HT-29 (cell line): ENCODE measurements at places on chromosomes 12 and 14.

GRCh38 chr14:76882651-76883050 is 56.4 kb downstream of the LRRC74A start:
- DNase-seq: no peak

DNA sequence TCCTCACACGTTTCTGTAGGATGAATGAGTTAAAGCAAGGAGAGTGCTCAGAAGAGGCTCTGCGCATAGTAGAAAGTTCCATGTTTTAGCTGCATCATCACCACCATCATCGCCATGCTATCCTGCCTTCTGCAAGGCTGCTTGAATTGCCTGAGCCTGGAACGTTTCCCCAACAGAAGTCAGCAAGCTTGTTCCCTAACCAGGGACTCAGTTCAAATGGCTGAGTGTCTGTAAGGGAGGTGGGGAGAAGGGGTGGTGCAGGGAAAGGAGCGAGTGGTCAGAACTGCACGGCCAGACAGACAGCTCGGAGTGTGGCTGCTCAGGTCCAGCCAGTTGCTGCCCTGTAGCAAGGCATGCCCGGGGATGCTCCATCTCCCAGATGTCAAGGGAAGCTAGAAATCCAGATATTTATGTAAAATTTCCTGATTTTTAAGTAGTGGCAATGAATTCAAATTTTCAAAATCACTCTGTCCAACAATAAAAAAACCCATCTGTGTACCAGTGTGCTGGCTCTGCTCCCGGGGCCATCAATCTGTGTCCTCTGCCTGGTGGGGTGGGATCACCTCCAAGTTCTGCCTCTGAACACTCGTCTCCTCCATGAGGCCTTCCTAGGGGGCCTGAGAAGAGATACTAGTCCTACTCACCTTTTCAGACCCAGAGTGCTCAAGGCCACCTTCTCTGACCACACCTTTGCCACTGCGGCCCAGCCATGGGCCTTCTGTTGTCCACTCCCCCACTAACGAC is 162.7 kb downstream of the FOXN3 start:
- no peak for DNase-seq

GRCh38 chr14:88904864-88905263 is 80.4 kb downstream of the TTC8 start:
- DNase-seq: no peak

GRCh38 chr12:71731439-71732356 is 23.0 kb upstream of the RAB21 start:
- no peak for DNase-seq

GRCh38 chr12:26298785-26299621 is 103.6 kb downstream of the SSPN start:
- DNase-seq: peak; percentile 74

DNA sequence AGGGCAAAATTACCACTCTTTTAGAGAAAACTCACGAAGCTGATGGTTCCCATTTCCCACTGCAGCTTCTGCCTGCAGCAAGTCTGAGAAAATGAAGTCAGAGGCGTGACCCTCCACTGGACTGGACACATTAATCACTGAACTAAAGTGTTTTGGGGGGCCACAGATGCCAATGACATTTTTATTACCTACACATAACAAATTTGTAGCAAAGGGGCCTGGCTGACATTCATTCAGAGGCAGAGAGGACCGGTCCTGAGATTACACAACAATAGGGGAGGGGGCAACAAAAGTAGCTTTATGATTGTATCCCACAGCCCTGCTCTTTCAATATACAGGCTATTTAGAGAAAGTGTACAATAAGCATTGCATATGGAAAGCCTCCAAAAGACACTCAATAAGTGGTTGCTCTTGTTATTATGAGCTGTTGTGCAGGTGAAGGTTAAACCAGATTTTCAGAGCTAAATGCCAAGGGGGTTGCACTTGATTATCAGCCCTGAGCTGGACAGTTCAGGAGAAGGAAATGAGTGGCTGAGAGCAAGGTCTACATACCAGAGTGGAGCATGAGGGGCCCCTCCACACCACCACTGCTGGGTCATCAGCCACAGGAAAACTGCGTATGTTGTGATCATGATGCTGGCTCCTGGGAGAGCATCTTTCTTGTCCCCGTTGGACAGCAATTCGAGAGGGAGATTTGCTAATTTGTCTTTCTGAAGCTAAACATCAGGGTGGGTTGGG is 41.5 kb upstream of the CCDC60 start:
- DNase-seq: no peak

GRCh38 chr14:76848879-76849278 is 22.7 kb downstream of the LRRC74A start:
- DNase-seq: no peak

GRCh38 chr14:71465316-71465715 is 466.9 kb upstream of the RGS6 start:
- DNase-seq: no peak

DNA sequence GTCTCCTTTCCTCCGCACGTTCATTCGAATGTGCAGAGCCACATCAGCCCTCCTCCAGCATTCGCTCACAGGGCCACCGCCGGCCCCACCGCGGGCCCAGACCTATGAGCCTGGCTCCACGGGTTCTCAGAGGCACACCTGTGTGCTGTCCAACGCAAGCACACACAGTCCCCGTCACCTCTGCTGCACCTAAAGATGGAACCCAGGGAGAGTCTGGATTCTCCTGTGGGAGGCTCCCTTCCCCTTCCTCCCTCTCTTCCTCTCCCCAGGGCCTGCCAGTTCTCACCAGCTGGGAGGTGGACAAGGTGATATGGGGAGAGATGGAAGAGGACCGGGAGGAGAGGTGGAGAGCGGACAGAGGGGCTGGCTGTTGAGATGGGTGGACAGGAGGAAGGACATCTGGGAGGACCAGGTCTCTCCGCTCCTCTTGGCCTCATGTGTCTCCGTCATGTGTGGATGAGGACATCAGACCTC is 4.9 kb upstream of the AQP6 start:
- no peak for DNase-seq

DNA sequence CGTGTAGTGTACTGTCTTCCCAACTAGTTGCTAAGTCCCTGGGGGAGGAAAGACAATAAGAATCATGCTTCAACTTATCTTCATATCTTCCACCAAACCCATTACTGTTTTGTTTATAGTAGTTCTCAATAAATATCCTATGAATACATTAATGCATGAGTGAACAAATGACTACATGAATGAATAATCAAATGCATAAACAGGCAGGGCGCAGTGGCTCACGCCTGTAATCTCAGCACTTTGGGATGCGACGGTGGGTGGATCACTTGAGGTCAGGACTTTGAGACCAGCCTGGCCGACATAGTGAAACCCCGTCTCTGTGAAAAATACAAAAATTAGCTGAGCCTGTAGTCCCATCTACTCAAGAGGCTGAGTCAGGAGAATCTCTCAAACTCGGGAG is 32.1 kb upstream of the NR2C1 start:
- no peak for DNase-seq

GRCh38 chr14:69715725-69716477 is 51.0 kb upstream of the SRSF5 start:
- DNase-seq: peak; percentile 21

GRCh38 chr12:52539083-52539820 is 13.7 kb downstream of the KRT71 start:
- peak; percentile 59 for DNase-seq

DNA sequence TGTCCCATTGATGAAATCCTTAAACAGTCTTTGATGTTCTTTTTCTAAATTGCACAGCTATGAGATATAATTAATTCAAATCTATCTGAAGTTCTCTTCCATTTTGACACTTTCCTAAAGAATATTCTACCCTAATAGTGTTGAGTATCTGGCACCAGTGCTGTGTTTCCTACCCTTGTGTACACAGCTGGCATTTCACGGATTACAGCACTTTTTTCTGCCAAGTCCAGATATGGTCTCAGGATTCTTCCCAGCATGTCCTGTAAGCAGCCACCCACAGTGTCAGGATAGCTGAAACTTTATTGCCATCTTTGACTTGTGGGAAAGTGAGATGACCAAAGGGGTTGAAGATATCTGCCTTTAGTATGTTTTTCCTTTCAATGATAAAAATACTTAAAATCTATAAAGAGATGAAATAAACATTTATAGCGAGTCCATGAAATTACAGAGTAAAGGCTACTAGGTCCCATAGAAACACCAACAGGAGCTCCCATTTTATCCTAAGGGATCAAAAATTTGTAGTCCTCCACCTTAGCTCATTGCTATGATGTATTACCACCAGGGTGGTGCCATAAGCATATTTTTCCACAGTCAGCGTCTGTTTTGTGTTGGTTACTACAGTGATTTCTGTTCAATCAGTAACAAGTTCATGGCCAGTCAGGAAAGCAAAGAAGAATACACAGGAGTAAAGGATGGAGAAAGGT is 96.7 kb downstream of the TRHDE start:
- peak; percentile 19 for DNase-seq

DNA sequence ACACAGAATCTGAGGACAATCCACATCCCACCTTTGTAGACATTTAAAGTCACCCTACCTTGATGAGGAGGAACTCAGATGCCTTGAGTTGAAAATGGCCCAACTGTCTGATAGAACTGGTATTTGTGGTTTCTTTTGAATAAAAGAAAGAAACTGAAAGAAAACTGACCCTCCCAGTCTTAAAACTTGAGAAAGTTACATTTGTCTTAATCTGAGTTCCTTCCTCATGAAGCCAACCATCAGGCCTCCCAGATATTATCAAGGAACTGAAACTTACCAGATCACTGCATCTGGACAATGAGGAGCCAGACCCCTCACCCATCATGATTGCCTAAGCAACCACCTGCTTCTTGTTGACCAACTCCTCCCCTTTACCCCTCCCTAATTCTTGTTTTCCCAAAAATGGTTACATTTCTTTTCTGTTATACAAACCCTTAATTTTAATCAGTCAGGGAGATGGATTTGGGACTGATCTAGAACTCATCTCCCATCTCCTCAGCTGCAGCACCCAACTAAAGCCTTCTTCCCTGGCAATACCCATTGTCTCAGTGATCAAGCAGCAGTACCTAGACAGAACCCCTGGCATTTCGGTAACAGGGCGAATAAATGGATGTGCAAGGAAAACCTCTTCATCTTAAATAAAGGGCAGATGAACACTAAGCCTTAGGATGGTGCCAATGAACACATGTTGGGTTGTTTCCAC is 72.0 kb upstream of the RESF1 start:
- no peak for DNase-seq

- no peak for DNase-seq
Measured at GRCh38 chr14:51443195-51444018, 203.4 kb downstream of the TMX1 start.

- no peak for DNase-seq
Measured at GRCh38 chr14:74065746-74066575, 18.3 kb downstream of the ALDH6A1 start.

- DNase-seq: no peak
Measured at GRCh38 chr14:86641310-86641709, 1111.4 kb downstream of the FLRT2 start.

- no peak for DNase-seq
Measured at GRCh38 chr14:91008759-91009409, 51.6 kb downstream of the RPS6KA5 start.

- DNase-seq: peak; percentile 49
Measured at GRCh38 chr14:54312166-54312801, 84.5 kb upstream of the CDKN3 start.

DNA sequence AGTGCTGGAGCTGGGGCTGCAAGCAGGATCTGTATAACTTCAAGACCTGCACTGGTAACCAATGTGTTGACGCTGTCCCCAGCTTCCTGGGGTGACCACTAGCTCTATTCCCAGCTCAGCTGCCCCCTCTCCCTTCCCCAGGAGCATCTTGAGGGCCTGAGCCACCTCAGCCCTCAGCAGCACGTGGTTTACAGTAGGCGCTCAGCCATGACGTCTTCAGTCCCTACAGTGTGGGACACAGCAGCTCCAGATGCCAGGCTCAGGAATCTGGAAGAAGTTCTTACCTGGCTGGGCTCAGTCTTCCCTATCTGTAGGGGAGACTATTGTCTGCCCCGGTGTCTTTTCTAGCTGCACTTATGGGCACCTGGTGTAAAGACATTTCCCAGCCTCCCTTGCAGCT is 8.6 kb downstream of the SDS start:
- DNase-seq: no peak

GRCh38 chr12:67459173-67459572 is 189.4 kb upstream of the DYRK2 start:
- no peak for DNase-seq

GRCh38 chr14:23692416-23692815 is 56.3 kb downstream of the DHRS2 start:
- DNase-seq: no peak

GRCh38 chr14:97106166-97106565 is 309.0 kb downstream of the VRK1 start:
- no peak for DNase-seq

DNA sequence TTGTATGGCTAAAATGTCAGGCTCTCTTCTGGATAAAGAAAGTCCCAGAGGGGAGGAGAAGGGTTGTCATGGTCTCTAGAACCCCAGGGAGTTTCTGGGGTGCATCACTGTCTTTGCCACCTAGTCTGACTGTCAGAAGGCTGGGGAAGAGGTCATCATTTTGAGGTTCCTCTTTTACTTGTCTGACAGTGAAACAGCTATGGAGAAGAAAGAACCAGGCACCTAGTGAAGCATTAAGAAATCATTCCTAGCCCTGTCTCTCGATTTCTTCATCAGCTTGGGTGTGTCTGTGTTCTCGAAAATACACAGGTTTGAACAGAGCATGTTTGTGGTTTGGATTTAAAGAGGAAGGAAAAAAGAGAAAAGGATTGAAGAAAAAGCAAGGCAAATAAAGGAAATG is 158.7 kb upstream of the LRIG3 start:
- no peak for DNase-seq

GRCh38 chr14:57352396-57353170 is 37.8 kb upstream of the NAA30 start:
- DNase-seq: no peak

DNA sequence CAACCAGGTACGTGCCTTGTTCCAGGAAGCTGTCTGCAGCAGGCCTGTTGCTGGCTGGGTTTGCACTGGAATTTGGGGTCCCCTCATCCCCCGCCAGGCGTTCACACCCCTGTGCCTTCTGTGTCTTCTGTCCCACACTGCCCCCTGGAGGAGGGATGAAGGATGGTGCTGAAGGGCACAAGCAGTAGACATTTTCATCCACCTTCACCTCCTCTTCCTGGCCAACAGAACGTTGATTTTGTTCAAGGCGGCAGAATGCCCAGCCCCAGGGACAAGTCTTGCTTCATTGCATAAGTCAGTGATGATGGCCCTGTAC is 122.1 kb downstream of the CALM1 start:
- peak; percentile 69 for DNase-seq

- peak; percentile 93 for DNase-seq
Measured at GRCh38 chr14:32076278-32077080, 625 bp upstream of the ARHGAP5 start.

GRCh38 chr12:3520168-3520567 is 29.2 kb downstream of the PRMT8 start:
- peak; percentile 23 for DNase-seq
